ENCODE measurements at places on chromosomes 5 and 9.

DNA sequence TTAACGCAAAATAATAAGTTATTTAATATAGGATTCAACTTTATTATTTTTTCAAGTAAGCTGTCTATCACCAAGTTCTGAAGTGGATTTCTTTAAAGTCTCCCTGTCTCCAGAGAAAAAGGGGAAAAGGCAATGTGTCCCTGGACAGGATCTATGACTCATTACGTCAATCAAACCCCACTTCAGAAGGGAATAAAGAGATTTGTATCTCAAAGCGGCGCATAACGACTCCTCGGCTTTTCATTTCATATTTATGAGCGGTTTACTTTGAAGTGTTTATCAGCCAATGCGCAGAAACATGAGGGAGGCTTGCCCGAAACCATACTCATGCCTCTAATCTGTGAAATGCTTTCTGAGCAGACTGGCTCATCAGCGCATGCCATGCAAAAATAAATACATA lies 938.6 kb upstream of the WWC1 start:
- DNase-seq = no peak

DNA sequence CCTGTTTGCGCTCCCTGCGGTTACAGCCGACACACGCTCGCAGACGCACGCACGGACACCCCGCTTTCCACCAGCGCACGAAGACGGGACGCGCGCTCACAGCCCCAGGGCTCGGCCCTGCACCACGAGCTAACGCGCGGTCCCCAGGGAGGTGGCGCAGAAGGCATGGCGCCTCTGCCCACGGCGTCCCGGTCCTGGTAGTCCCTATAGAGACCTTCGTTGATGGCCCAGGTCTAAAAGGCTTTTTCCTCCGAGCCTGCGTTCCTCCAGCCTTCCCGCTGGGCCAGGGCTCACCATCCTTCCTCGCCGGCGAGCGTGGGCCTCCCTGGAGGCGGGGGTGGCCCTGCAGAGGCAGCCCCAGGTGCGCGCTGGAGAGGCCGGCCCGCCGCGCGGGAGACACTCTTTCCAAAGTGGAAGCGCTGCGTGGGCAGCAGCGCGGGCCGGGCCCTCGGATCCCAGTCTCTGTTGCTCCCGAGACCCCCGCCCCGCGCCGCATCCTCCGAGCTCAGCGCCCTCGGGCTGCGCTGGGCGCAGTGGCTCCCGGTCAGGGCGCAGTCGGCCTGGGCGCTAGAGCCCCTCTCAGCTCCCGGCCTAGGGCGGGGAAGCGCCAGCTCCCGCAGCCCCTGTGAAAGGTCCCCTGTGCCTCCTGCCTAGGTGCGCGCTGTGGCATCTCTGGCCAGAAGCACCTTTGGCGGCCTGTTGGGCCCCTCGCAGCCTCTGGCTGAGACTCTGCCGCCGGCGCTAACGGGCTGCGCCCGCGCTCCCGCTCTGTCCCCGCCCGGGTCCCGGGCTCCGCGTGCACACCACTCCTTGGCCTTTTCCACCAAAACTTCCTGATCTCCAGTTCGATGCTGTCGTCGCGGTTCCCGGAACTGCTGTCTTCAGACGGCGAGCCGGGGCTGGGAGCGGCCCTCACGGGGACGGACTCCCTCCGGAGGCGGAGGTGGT lies 31.9 kb upstream of the FANCC start:
- no peak for DNase-seq

DNA sequence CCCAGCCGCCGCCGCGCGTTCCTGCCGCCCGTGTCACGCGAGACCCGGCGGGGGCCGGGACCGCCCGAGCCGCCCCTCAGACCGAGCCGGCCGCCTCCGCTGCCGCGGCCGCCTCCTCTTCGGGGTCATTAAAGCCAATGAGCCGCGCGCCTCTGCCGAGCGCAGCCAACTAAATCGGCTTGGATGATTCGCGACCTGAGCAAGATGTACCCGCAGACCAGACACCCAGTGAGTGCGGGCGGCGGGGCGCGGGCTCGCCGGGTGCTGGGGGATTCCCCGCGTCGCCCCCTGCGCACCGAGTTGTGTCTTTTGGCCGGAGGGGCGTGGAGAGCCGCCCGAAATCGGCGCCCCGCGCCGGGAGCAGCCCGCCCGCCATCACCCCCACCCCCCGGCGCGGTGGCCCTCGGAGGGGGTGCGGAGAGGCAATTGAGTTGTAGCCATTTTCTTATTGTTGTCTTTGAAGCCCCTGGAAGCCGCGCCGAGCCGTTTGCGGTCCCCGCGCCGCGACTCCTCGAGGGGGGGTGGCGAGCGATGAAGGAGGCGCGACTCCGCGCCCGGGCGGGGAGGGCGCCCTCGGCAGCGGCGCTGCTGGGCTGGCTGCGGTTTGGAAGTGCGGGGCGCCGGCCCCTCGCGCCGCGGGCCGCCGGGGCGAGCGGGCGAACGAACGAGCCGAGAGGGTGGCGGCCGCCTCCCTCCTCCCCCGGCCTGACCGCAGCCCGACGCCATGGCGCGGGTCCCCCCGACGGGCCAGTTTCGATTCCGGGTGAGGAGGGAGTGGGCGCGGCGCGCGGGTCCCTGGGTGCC lies 1.0 kb downstream of the TLE4 start:
- DNase-seq = no peak

GRCh38 chr5:180915924-180916323 lies 17.0 kb downstream of the BTNL8 start:
- DNase-seq = no peak

GRCh38 chr5:74665273-74665672 lies 19.8 kb upstream of the HEXB start:
- no peak for DNase-seq

- no peak for DNase-seq
These were observed 4.5 kb downstream of the SLC1A1 start for GRCh38 chr9:4494806-4495205.

GRCh38 chr9:115921301-115921700 lies 232.3 kb upstream of the PAPPA start:
- DNase-seq = no peak

- DNase-seq = no peak
These were observed 166.8 kb downstream of the ARHGEF28 start for GRCh38 chr5:73792687-73793320.

GRCh38 chr5:108681079-108681921 lies 66.4 kb upstream of the FER start:
- peak; percentile 20 for DNase-seq

DNA sequence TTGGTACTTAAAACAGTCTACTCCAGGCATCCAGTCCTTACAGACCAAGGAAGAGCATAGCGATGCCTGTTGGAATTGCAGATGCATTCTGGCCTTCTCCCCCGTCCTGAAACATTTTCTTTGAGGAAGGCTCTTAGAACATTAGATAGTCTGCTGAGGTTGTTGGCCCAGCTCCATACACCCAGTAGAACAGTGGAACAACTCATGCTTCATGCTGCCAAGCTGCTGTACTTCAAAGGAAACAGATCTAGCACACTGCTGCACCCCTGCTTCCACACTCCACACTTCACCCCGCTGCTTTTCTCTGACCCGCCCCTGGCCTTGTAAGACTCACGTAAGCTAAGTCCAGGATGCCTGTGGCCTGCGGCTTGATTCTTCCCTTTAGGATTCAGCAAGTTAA lies 33.4 kb upstream of the NCS1 start:
- DNase-seq = peak; percentile 78

DNA sequence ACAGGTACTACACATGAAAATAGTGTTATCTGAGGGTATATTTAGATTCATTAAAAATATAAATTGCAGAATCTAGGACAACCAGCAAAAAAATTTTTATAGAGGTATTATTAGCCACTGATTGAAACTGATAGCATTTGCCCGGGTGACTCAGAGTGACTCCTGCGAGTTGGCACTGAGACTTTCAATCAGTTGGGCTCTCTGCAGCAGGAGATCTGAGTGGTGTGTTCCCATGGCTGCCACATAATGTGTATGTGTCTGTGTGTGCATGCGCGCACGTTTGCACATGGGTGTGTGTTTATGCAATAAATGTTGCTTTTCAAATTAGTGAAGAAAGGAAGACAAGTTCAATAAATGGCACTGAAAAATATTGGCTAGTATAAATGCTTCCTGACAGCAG lies 100.1 kb upstream of the MRPS30 start:
- no peak for DNase-seq

- no peak for DNase-seq
These were observed 55.8 kb upstream of the TMC1 start for GRCh38 chr9:72465593-72465984.

DNA sequence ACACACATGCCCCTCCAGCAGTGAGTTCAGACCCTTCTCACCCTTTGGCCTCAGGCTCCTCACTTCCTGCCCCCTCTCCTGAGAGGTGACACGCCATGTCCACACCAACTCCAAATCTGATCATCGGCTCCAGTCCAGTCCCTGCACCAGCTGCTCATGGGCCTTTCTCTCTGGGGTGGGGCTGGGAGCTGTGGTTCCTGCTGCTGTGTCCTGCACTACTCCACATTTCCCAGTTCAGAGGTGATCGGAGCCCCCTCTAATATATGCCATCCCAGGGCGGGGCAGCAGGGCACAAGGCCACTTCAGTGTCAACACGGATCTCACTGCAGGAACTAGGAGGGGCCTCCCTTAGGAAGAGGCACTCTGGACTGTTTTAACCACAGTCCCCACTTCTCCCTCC lies 91.5 kb downstream of the ADAMTS2 start:
- DNase-seq = no peak

DNA sequence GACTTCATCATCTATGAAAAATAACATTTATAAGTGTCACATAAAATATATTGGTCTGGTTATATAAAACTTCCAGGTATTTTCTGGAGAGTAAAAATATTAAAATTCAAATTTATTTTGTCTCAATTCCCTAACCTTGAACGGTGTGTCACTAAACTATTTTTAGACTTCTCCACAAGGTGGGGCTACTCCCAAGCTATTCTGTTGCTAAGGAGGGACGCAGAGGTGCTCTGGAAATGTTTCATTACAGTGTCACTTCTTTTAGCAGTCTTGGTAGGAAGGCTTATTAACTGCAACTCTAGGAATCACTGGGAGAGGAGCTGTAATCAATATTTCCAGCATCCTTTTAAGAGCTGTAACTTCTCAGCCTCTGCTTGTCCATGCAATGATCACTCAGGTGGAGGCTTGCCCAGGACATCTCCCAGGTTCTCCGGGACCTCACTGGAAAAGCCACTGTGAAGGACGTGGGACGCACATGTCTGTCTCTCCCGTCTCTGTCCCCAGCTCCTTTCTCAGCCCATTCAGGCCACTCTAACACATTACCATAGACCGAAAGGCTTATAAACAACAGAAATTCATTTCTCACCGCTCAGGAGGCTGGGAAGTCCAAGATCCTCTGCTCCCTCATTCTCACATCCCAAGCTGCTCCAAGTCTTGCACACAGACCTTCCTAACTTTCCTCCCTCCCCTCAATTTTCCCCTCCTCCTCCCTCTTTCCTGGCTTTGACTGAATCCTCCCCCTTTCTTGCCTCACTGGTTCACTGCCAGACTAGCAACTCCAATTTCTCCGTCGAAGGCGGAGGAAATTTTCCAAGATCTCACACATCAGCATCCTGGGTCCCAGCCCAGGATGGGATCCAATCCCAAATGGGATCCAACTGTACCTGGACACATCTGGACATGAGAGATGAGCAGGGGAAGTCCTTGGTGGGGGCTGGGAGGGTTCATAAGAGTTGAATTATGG lies 32.7 kb upstream of the DNAH5 start:
- no peak for DNase-seq

- no peak for DNase-seq
These were observed at the start of gene TGFBI for GRCh38 chr5:136028782-136029742. TGFBI (plus strand) TSS chr5:136028988; CDS start chr5:136029056, 68 bp downstream.

DNA sequence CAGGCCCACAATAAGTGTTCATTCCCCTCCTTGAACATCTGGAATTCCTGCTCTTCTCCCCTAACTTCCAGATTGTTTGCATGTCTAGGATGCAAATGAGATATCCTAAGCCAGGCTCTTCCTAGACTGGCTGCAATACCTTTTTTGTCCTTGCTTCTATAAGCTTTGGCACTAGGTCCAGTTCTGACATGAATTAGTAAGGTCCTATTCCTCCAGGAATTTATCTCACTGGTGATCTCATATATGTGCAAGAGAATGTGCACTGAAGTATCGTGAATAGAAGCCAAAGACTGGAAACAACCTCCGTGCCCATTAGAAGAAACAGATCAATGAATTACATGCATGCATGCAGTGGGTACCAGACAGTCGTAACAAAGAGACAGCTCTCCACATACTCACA lies 25.2 kb downstream of the DUSP1 start:
- DNase-seq = no peak

- DNase-seq = no peak
These were observed 518.9 kb downstream of the CTNND2 start for GRCh38 chr5:11385251-11385900.

DNA sequence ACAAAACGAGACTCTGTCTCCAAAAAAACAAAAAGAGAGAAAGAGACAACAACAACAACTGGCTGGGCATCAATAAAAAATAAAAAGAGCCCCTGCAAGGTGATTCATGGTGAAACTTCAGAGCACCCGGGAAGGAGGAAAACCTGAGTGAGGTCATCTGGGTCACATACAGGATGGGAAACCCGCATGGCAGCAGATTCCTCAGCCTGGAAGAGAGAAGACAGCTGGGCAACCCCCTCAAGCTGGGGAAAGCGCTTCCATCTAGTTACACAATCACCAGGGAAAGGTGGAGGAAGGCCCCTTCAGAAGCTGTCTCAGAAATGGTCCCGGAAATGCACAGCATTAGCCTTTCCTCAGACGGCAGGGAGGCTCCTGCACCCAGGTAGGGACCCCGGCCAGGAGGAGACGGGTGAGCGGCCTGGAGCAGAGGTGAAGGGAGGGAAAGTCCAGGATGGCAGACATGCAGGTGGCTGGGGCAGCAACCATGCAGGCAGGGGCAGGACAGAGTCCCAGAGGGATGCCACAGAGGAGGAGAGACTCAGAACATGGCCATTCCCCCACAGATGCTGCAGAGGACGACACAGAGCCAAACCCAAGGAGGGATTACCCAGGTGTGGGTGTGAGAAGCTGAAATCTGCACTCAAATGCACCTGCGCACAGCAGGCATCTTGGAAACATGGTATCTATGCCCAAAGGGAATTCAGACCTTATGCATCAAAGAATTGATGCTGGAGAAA lies 29.4 kb downstream of the CAMSAP1 start:
- DNase-seq = no peak

DNA sequence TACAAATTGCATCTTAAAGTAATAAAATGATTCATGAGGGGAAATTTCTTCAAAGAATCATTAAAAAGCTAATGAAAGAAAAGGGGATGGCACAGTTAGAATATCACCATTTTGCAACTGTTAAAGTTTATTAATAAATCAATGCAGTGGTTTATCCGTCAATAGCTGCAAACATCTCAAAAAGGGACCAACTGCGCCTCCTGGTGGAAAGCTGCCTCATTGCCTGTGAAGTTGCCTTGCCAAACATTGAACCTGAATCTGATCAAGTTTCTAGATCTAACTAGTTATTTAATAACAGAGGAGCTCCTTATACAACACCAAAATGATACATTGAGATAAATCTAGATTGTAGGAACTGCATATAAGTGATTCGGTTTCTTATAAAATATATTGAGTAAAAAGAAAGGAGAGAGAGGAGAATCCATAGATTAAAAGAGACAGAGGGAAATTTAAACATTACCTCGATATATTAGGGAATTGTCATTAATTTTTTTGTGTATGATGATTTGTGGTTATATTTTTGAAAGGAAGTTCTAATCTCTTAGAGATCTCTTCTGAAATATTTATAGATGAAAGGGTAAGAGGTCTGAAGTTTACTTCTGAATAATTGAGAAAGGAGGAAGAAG lies 6.9 kb upstream of the NDUFB6 start:
- no peak for DNase-seq

GRCh38 chr5:135534609-135535419 lies 950 bp downstream of the NEUROG1 start:
- no peak for DNase-seq

Data from pulmonary artery endothelial cell (primary cell).